Activated T-helper 1 cell treated with anti-CD3 and anti-CD28 coated beads, Interleukin-12 subunit alpha, Interleukin-12 subunit beta, Interleukin-2, Interleukin-4 antibody, amounts not matched to agents 30 ng/mL and 10 ng/mL and 1 ng/mL, durations not matched to agents 14 hours and 24 hours and 36 hours (primary cell): ENCODE measurements at places on chromosomes 5 and 9. TPM values are rescaled to one million over a fixed set of nuclear protein-coding genes. Genes with fewer than 3 reads are reported as not detected.

DNA sequence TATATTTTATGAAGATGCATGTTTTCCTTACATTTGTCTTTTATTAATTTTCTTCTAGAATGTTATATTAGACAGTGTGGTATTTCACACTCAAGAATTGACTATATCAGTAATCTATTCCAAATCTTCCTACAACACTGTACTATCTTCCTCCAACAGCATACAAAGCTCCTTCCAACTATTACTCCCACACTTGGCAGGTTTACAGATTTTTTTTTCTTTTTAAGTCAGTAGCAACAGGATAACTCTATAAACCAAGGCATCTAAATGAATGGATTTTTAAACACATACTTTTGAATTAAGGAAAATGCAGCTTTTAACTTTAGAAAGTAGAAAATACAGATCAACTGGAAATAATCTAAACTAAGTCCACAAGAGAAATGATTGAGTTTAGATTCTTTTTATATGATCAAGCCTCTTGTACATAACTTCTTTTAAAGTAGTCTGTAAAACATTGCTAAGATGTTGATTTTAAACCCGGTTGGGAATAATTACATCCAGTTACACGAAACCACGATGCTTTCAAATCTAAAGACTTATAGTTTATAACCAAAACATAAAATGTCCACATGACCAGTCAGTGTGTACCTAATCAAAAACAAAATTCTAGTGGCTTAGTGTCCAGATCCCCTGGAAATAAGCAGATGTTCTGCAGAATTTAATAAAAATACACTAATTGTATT lies 281.6 kb downstream of the ADAMTS6 start:
- H3K27me3 ChIP-seq, result peaks cover 2% of the 10 kb centered on the region
- no peak for DNase-seq
- H3K27ac ChIP-seq, result no peak overlapping the region
- H3K4me3 ChIP-seq, result no peak overlapping the region
- no peaks in the 10 kb centered on the region for H3K4me1 ChIP-seq

GRCh38 chr5:132657676-132658380 lies at the start of gene IL13:
Gene IL13 (plus strand): TSS chr5:132658173. CDS start chr5:132658187, 14 bp downstream.
- H3K27ac ChIP-seq, result peak within 1 kb of the TSS; percentile 87
- peak within 1 kb of the TSS; percentile 76 for H3K4me3 ChIP-seq
- H3K27me3 ChIP-seq, result peaks cover 19% of the 10 kb centered on the region
- peaks cover 84% of the 10 kb centered on the region for H3K4me1 ChIP-seq
- DNase-seq, result no peak

KIAA0825 gene
- total RNA-seq, result 0.36 and 0.47 TPM in 2 replicates

DNA sequence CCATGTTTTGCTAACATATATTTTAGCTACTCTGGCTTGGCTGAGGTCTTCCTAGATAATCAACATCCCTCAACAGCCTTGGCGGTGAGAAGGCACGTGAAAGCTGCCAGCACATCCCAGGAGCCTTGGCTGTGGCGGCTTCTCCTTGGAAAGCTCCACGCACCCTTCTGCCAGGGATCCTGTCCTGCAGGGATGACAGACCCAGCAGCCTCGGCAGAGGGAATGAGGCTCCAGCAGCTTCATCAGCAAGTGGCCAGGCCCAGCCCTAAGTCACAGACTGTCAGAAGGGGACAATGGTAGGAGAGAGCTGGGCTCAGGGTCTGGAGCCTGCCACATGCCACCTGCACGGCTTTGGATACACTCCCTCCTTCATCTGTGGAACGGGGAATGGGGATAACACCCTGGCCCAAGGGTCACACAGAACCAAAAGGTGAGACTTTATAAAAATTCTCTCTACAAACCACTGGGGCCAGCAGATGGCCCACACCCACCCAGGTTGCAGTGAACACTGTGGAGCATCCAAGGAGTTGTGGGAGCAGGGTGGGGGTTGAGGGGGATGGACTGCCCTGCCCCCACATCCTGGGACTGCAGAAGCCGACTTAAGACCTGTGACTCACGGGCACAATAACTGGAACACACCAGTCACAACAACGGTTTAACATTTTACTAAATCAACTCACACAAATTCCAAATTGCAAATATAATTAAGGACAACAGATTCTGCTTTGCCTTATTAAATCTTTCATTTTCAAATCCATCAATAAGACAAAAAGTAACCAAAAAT lies 65.1 kb downstream of the MACROH2A1 start:
- no peak for DNase-seq
- peaks cover 13% of the 10 kb centered on the region for H3K4me1 ChIP-seq
- H3K36me3 ChIP-seq, result peaks cover 41% of the 10 kb centered on the region
- no peak overlapping the region for H3K4me3 ChIP-seq

SLC1A1 gene
- total RNA-seq, result 0.05 TPM in 1 of 2 replicates, not detected in the other

SLC27A4 gene
- 41.8 and 43.2 TPM in 2 replicates for total RNA-seq

- H3K4me1 ChIP-seq, result no peaks in the 10 kb centered on the region
- H3K4me3 ChIP-seq, result no peak overlapping the region
- no peaks in the 10 kb centered on the region for H3K27me3 ChIP-seq
- H3K27ac ChIP-seq, result no peak overlapping the region
- no peaks in the 10 kb centered on the region for H3K36me3 ChIP-seq
Measured at GRCh38 chr5:165906871-165907270, 2384.6 kb upstream of the WWC1 start.

GRCh38 chr9:34675048-34675714 lies 12.7 kb upstream of the CCL27 start:
- peaks cover 4% of the 10 kb centered on the region for H3K27me3 ChIP-seq
- no peak overlapping the region for H3K27ac ChIP-seq
- peaks cover 4% of the 10 kb centered on the region for H3K36me3 ChIP-seq
- H3K4me1 ChIP-seq, result no peaks in the 10 kb centered on the region
- H3K4me3 ChIP-seq, result no peak overlapping the region
- peak; percentile 31 for DNase-seq

BSPRY gene
- 12.3 and 12.8 TPM in 2 replicates for total RNA-seq

GRCh38 chr5:178548746-178549145 lies 41.4 kb downstream of the COL23A1 start:
- H3K27me3 ChIP-seq, result peaks cover 3% of the 10 kb centered on the region
- no peak for DNase-seq
- H3K36me3 ChIP-seq, result peaks cover 3% of the 10 kb centered on the region
- H3K27ac ChIP-seq, result peak overlapping the region; percentile 73

INSL6 gene
- not detected in 2 replicates for total RNA-seq

DNA sequence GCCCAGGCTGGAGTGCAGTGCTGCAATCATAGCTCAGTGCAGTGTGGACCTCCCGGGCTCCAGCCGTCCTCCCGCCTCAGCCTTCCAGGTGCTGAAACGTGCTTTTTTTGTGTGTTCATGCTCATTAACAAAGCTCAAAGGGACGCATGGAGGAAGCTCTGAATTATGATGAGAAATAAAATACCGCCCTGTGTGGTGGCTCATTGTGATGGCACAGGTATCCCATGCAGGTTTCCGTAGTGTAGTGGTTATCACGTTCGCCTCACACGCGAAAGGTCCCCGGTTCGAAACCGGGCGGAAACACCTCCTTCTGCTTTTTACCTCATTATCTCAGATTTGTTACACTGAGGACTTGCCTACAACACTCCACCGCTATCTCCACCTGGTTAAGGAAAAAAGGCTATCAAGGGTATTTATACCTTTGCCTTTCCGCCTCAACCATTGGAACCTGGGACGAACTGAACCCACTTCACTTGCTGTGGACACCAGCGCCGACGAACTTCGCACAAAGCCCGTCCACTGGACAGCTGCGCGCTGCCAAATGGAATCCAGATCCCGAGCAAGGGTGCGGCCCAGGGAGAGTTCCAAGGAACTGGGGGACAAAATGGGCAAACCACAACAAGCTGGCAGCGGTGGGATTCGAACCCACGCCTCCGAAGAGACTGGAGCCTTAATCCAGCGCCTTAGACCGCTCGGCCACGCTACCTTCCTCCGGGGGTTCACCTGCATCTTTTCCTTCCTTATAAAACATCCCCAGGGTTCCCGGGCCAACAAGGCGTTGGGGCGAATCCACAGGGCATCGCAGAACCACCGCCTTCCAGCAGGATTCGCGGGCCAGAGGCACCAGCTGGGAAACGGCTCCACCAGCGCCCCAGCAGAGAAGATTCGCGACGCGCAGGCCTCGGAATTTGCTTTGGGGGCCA lies 26.3 kb downstream of the OR2V2 start:
- peaks cover 40% of the 10 kb centered on the region for H3K4me1 ChIP-seq
- H3K36me3 ChIP-seq, result no peaks in the 10 kb centered on the region
- peak overlapping the region; percentile 87 for H3K27ac ChIP-seq
- peak; percentile 44 for DNase-seq
- peaks cover 42% of the 10 kb centered on the region for H3K27me3 ChIP-seq
- H3K4me3 ChIP-seq, result peak overlapping the region; percentile 86

GARNL3 gene
- 1.5 and 2.0 TPM in 2 replicates for total RNA-seq

STK32A gene
- total RNA-seq, result not detected in 2 replicates

MORN5 gene
- total RNA-seq, result not detected in 2 replicates

CCL27 gene
- total RNA-seq, result 0.62 TPM in 1 of 2 replicates, not detected in the other

DNA sequence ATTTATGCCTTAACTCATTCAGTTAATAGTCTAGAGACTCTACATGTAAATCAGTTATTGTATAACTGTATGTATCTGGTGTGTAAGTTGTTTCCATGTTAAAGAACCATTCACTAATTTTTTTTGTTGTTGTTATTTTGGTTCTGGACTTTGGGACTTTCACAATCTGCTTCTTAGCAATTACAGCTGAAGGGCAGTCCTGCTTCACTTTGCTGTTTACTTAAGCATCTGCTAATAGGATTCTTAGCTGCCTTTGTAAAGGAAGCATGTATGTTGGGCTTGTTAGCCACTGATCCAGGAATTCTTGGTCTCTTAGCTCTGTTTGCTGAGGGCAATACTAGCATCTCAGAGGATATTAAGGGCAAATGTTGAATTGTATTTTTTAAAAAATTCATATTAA lies 97.0 kb downstream of the FOCAD start:
- no peaks in the 10 kb centered on the region for H3K27me3 ChIP-seq
- peaks cover 5% of the 10 kb centered on the region for H3K36me3 ChIP-seq
- H3K27ac ChIP-seq, result no peak overlapping the region
- H3K4me1 ChIP-seq, result no peaks in the 10 kb centered on the region
- no peak overlapping the region for H3K4me3 ChIP-seq

- no peak overlapping the region for H3K27ac ChIP-seq
- no peaks in the 10 kb centered on the region for H3K4me1 ChIP-seq
- H3K4me3 ChIP-seq, result no peak overlapping the region
- H3K36me3 ChIP-seq, result no peaks in the 10 kb centered on the region
- H3K27me3 ChIP-seq, result no peaks in the 10 kb centered on the region
Measured at GRCh38 chr5:22480305-22480704, 372.8 kb downstream of the CDH12 start.

DNA sequence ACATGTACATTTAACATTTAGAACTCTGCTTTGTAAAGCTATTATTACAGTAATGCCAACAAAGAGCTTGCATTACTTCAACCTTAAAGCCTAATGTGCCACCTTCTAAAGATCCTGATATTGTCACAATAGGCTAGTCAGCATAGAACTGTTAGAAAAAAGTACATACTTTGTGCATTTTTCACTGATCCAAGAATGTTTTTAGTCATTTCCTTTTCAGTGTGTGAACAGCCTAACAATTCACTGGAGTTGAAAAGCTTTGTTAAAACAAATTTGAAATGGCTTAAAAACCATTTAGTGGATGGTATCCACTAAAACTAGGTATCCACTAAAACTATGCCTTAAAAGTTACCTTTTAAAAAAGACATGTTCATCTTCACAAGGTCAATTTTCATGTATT lies 4.5 kb downstream of the RPS6 start:
- no peaks in the 10 kb centered on the region for H3K27me3 ChIP-seq
- H3K4me3 ChIP-seq, result no peak overlapping the region
- H3K27ac ChIP-seq, result no peak overlapping the region

DNA sequence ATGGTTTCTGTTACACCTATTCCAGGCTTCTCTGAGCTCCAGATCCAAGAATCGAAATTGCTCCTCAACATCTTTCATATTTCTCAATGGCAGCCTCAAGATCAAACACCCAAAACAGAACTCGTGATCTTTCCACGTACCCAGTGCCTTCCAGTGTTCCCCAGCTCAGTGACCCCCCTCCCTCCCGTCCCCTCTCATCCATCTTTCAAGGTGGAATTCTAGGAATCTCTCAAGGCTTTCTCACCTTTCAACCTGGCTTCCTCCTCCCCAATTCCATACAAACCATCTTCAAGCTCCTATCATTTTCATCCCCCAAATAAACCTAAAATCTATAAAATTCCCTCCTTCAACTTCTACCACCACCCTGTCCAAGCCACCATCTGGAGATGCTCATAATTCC lies 615.3 kb downstream of the BNC2 start:
- H3K27ac ChIP-seq, result no peak overlapping the region
- H3K36me3 ChIP-seq, result no peaks in the 10 kb centered on the region
- H3K4me1 ChIP-seq, result no peaks in the 10 kb centered on the region

DNA sequence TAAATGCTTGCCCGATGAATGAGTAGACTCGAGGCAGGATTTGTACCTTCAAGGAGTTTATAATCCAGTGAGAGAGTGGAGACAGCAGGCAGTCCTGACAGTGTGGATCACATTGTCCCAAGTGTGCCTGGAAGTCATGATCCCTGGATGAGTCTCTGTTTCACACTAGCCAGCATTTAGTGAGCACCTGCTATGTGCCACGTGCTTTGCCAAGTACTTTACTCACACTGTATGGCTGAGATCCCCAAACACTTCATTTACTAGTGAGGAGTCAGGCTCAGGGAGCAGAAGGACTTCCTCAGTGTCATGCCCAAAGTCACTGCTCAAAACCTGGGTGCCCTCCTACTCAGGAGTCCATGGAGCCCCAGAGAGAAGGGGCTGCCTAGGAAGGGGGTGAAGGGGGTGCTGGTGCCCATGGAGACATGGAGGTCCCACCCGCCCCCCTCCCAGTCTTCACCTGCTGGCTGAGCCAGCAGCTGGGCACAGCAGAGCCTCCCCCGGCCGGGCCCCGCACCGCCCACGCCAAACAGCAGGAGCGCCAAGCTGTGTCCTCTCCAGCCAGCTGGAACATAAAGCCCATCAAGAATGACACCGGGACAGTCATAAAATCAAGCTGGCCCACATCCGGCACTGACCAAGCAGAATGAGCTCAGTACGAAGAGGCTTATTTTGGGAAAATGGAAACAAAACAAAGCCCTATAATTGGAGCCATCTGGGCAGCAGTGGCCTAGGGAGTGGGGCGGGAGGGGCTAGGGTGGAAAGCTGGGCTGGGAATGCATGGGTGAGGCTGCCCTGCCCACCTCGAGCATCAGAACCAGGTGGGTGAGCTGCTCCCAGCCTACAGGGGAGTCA lies 10.6 kb downstream of the LAMC3 start:
- H3K36me3 ChIP-seq, result no peaks in the 10 kb centered on the region
- no peak for DNase-seq
- no peak overlapping the region for H3K4me3 ChIP-seq
- H3K27me3 ChIP-seq, result peaks cover 2% of the 10 kb centered on the region
- no peak overlapping the region for H3K27ac ChIP-seq

DNA sequence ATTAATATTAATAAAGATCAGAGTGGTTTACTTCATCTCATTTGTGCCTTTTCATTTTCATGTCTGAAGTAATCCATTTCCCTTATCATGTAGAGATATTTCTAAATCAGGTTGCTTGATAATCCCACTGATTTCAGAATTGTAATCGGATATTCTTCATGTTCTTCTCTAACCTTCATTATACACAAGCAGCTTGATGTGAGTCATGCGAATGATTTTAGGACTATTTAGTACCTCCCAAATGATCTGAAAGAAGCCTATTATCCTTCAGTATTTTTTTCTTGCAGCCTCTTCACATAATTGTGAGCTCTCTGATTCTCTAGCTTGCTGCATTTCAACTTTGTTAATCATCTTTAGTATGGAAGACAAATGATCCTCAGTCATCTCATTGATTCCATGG lies 182.0 kb downstream of the GIN1 start:
- no peak overlapping the region for H3K4me3 ChIP-seq
- no peak overlapping the region for H3K27ac ChIP-seq
- peaks cover 6% of the 10 kb centered on the region for H3K36me3 ChIP-seq
- DNase-seq, result no peak

ZNF618 gene
- 0.07 and 0.16 TPM in 2 replicates for total RNA-seq

NAIP gene
- total RNA-seq, result 7.8 and 8.2 TPM in 2 replicates
